GM19239 (cell line): ENCODE measurements at places on chromosomes 11 and 22.

DNA sequence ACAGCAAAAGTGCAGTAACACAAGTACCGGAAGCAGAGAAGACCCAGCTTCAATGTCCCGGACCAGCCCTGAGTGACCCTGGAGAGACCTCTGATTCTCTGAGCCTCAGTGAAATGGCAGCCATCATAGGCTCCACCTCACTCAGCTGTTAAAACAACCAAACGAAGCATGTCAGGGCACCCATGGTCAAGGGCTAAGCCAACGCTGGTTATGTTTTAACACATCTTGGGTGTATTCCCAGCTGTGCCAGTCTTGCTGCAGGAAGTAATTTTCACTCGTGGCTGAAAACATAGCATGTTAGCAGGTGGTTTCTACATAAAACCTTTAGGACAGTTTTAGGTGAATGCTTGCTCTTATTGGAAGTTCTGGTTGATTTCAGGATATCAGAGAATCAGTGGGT lies 30.9 kb downstream of the LMO2 start:
- no peak for DNase-seq

GRCh38 chr22:17858033-17858432 lies 83.8 kb upstream of the BID start:
- no peak for DNase-seq

DNA sequence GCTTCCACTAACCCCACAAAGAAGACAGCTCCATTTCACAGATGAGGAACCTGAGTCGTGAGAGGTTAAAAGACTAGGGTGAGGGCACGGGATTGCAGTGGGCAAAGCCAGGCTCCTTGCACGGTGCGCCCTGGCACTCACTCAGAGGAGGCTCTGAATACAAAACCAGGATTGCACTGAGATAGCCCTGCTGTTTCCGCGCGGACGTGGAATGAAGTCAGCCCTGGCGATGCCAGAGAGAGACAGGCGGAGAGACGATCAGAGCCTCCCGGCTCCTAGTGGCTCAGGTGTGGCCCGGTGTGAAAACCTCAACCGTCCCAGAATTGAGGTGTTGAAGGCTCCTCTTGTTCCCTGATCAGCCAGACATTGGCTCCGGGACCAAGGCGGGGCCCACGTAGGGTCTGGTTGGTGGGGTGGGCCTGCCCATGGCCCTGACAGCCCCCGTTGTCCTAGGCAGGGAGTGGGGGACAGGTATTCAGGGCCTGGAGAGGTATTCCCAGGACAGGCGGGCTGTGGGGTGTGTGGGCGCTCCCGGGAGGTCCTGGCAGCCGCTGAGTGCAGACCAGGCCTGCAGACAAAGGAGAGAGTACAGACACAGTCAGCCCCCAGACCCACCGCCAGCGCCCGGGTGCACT lies 43.1 kb upstream of the LINC01488 start:
- no peak for DNase-seq

GRCh38 chr11:12280199-12280837 lies 97.1 kb upstream of the PARVA start:
- DNase-seq, result no peak

DNA sequence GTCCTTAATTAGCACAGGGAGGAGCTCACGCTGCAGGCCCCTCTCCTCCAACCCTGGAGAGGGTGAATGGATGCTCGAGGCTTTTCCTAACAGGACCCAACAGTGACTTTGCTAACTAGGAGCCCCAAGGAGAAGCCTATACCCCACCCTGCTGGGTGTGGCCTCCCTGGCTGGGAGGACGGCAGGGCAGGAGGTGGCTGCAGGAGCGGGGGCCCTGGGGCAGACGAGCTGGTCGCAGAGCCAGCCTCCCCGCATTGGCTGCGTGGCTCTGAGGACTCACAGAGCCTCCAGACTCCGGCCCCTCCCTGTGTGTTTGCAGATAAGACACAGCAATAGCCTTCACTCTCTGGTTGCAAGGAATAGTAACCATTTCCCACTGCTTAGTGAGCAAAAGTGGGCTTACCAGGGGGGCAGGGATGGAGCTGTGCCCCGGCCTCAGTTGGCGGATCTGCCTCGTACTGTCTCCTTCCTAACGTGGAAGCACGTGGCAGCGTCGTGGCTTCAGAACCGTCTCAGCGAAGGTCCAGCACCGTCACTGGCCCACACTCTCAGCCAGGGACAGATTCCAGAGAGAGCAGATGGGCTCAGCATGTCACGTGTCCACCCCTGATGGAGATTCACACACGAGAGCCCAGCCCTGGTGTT lies 1087.5 kb downstream of the BRD1 start:
- no peak for DNase-seq

DNA sequence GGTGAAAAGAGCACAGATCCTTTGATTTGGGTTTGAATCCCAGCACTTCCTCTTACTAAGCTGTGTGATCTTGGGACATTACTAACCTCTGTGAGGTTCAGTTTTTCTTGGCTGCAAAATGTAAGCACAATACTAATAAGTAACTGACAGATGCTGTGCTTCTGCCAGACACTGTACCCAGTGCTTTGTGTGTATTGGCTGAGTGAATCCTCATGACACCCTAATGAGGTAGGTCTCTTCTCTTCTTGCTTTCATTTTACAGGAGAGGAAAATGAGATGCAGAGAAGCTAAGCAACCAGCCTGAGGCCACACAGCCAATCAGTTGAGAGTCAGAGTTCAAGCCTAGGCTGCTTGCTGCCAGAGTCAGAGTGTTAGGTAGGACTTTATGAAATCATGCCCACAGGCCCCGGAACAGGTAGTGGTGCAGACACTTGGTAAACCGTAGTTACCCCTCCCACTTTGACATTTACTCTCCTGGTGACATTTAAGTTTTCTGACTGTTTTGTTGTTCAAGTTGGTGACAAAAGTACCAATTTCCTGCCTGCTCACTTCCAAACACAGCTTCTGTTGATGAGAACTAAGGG lies 21.2 kb downstream of the PTPRJ start:
- DNase-seq, result no peak

DNA sequence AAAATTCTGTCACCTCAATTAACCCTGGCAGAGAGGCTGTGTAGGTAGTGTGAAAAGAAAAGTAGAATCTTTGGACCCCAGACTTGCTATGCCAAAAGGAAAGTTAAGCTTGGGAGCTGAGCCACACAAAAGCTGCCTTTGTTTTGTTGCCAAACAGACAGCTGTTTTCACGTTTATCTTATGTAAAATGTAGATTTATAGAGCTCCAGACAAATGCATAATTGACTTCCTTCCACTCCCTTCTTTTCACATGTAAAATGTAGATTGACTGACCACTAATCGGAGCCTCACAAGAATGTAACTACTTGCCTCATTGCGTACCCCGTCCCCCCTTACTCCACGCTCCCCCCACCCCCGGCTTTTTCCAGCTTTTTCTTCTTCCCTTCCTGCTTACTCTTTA lies 2302.2 kb upstream of the RAG2 start:
- DNase-seq, result no peak

GRCh38 chr22:40660730-40661129 lies 18.6 kb upstream of the MCHR1 start:
- no peak for DNase-seq

- no peak for DNase-seq
Measured at GRCh38 chr22:28430466-28431025, 249.1 kb downstream of the TTC28 start.

DNA sequence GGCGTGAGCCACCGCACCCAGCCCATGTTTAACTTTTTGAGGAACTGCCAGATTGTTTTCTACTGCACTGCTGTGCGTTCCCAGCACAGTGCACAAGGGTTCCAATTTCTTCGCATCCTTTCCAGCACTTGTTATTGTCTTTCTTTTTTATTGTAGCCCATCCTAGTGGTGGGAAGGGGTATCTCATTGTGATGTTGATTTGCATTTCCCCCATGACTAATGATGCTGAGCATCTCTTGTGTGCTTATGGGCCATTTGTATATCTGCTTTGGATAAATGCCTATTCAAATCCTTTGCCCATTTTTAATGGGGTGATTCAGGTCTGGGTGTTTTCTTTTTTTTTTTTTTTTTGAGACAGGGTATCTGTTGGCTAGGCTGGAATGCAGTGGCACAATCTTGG lies 36.6 kb upstream of the SYT7 start:
- DNase-seq, result no peak

- DNase-seq, result no peak
Measured at GRCh38 chr11:101974255-101974654, 57.9 kb upstream of the ANGPTL5 start.

DNA sequence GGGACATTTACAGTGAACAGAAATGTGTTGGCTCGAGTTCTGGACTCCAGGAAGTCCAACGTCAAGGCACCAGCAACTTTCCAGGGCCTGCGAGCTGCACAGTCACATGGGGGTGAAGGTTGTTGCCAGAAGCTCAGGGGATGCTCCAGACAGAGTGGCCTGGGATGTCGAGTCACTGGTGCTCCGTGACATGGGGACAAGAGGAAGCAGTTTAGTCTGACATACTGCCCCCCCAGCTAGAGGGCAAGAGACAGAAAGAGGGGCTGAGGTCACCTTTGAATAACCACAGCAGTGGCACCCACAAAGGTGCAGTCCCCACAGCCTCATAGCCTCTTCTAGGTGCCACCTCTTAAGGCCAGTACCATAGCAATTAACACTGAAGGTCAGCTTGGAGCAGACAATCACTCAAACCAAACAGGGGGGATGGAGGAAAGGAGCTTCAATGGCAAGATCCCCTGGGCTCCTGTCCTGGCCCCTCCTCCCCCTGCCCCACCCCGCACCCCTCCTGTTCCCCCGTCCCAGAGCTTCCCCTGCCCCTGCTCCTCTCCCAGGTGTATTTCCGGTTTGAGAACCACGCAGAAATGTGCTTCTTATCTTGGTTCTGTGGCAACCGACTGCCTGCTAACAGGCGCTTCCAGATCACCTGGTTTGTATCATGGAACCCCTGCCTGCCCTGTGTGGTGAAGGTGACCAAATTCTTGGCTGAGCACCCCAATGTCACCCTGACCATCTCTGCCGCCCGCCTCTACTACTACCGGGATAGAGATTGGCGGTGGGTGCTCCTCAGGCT lies 3.8 kb downstream of the APOBEC3D start:
- DNase-seq, result no peak

DNA sequence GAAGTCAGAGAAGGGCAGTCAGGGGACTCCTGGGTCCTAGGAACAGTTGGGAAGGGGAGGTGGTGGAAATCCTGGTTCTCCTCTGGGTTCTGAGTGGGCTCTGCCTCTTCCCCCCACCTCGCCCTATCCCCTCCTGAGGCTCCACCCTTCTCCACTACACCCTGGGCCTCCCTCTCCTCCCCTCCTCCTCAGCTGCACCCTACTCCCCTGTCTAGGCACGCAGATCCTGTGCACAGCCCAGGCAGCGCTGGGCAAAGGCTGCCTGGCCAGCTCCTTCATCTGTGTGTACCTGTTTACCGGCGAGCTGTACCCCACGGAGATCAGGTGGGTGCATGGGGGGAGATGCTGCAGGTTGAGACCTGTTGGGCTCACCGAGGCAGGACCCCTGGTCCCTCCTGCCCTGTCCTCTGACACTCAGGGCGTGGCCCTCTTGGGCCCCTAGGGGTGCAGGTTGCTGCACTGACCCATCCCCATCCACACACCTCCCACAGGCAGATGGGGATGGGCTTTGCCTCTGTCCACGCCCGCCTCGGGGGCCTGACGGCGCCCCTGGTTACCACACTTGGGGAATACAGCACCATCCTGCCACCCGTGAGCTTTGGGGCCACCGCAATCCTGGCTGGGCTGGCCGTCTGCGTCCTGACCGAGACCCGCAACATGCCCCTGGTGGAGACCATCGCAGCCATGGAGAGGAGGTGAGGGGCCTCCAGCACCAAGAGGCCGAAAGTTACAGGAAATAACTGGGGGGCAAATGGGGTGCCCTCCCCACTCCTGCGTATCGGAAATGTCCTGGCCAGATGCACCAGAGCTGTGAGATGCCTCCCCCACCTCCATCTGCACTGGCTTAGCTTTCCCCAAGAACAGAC lies 25.3 kb upstream of the POLA2 start:
- no peak for DNase-seq

GRCh38 chr11:105741488-105742020 lies 131.7 kb downstream of the GRIA4 start:
- DNase-seq, result no peak

DNA sequence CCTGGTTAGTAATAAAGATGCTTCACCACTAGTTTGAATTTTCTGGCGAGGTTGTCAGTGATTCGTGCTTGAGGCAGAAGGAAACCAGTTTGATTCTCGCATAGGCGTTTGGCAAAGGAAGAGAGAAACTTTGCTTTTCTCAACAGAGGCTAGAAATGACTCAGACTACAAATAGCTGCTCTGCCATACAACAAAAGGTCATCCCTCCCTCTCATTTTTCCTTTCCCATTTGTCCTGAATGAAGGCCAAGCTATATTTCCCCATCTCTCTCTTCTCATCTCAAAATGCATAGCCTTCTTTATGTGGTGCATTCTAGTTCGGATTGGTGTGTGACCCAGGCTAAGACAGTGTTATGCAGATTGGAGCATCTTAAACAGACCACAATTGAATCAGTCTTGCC lies 741.4 kb downstream of the NTM start:
- no peak for DNase-seq

DNA sequence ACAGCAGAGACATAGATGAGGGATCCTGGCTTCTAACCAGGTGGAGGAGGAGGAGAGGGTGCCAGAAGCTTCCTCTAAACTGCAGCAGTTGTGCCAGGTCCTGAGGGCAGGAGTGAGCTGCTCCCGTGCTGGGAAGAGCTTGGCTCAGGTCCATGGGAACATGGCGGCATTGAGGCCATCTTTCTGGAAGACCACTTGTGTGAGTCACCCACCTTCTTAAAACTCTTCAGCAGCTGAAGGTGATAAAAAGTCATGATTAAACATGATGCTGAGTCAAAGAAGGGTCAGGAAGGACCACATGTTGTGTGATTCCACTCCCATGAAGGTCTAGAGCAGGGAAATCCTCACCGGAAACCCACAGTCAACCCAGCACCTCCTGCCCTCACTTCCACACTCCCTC lies 35.1 kb downstream of the LINC01488 start:
- DNase-seq, result no peak

- no peak for DNase-seq
Measured at GRCh38 chr11:1227551-1228100, 4.8 kb downstream of the MUC5B start.

DNA sequence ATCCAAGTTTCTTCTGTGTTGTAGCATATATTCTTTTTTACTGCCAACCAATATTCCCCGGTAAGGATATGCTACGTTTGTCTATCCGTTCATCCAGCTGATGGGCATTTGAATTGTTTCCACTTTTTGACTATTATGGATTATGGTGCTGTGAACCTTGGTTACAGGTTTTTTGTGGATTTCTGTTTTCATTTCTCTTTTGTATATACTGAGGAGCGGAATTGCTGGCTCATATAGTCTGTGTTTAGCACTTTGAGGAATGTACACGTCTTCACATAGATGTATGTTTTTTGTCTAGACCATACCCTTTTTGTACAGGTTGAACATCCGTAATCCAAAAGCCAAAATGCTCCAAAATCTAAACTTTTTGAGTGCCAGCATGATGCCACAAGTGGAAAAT lies 23.6 kb downstream of the RCOR2 start:
- no peak for DNase-seq

- DNase-seq, result no peak
Measured at GRCh38 chr11:65002706-65003105, 5.9 kb upstream of the BATF2 start.

- DNase-seq, result no peak
Measured at GRCh38 chr11:23539556-23539955, 679.3 kb upstream of the CCDC179 start.
